Skeletal muscle cell (primary cell): ENCODE measurements at places on chromosomes 5 and 9.

GRCh38 chr5:169827769-169828168 is 152.5 kb downstream of the INSYN2B start:
- no peak for DNase-seq

DNA sequence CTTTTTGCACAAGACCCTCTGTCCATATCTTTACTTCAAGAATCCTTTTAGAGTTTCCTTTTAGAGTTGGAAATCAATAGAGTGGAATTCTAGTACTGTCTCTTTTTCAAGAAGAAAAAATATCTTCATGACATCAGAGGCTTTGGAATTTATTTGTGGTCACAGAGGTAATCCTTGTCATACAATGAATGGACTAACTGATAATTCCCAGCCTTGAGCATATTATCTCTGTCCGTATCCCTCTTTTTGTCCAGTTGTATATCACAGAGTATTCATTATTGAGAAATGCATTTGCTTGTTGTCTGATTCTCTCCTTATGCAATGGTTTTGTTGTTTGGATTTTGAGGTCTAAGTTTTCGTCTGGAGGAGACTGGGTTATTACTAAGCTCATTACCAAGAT is 82.0 kb upstream of the HAPLN1 start:
- no peak for DNase-seq

GRCh38 chr5:134071614-134072207 is 42.8 kb upstream of the TCF7 start:
- no peak for DNase-seq

DNA sequence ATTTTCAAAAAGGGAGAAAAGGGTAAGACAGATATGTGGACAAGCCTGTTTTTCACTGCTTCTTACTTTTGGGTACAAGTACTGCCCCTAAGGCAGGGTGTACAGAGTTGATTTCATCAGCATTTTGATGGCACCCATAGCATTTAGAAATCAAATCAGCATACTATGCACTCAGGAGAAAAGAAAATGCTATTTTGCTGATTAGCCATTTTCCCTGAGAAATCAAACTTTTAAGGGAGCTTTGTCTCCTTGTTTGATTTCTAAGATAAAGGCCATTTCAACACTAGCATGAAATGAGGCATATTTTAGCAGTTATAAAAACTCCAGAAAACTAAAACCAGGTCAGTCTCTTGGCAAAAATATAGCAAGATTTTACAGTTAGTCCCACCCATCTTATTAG is 2269.4 kb upstream of the WWC1 start:
- DNase-seq: no peak

DNA sequence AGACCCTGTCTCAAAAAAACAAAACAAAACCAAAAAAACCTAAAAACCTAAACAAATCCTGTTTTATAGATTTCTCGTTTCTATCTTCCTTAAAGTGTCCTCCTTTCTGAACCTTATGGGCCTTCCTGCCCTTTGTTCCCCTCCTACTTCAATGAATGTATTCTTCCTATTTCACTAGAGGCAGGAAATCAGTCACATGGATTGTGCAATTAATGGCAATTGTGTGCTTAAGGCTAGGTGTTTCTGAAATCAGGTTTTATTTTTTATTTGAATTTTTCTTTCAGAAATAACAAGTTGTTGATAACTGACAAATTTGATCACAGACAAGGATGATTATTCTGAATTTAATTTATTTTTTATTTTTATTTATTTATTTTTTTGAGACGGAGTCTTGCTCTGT is 220.6 kb upstream of the SEMA6A start:
- no peak for DNase-seq

GRCh38 chr5:146620031-146620668 is 104.2 kb upstream of the GPR151 start:
- DNase-seq: no peak

DNA sequence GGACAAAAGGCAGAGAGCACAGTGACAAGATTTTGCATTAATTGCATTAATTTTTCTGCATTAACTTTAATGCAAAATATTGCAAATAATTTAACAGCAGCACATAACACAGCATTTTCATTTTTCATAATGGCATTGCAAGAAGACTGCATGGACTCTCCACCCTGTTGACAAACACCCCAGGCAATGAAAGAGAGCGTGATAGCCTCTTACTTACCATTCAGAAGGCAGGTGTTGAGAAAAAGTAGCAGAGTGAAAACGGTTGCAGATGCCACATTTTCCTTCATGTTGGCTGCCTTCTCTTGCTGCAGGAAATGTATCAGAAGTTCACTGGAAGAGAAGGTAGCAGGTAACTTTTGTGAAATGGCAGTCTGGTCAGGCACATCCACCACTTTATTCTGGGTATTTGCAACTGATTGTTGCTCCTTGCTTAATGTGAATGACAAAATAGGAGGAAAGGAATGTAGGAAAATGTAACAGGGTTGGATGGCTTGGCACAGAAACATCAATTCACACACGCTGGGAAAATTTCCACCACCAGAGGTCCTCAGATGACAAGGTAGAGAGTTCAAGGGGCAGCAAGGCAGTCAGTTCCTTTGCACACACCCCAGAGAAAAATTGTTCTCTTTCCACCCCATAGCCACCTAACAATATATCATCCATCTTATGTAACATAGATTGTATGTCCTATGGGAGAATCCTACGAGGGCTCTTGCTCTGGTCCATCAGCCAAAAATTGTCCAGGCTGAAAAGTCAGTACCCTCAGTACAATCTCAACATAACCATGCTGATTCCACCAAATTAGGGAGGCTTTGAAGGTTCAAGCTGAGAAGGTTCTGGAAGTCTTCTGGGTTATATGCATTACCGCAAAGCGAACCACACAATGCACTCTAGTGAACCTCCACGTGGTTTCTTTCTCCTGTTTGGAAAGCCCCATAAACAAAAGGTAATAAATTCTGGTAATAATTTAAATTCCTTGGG is 41.9 kb upstream of the AGXT2 start:
- DNase-seq: no peak

- DNase-seq: no peak
These were observed 2.0 kb downstream of the CTNNAL1 start for GRCh38 chr9:109011231-109011671.

- no peak for DNase-seq
These were observed 192.9 kb upstream of the RAD23B start for GRCh38 chr9:107090218-107090617.

GRCh38 chr9:78437296-78437695 is 140.4 kb downstream of the PSAT1 start:
- DNase-seq: no peak
